GM13977 (cell line): ENCODE measurements at places on chromosomes 2 and 18.

GRCh38 chr2:160783474-160783873 is 289.9 kb upstream of the RBMS1 start:
- no peak for DNase-seq

DNA sequence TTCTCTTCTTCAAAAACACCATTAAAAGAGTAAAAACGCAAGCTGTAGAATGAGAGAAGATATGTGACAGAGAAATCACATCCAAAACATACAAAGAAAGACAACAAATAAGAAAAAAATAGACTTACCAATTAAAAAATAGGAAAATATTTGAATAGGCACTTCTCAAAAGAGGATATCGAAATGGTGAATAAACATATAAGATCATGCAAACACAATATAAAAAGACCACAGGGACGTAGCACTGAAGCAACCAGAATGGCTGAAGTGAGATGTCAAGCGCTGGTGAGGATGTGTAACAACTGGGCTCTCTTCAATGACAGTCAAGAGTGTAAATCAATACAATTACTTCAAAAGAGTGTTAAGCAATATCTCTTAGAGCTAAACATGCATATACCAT is 202.3 kb downstream of the ZBTB7C start:
- no peak for DNase-seq

DNA sequence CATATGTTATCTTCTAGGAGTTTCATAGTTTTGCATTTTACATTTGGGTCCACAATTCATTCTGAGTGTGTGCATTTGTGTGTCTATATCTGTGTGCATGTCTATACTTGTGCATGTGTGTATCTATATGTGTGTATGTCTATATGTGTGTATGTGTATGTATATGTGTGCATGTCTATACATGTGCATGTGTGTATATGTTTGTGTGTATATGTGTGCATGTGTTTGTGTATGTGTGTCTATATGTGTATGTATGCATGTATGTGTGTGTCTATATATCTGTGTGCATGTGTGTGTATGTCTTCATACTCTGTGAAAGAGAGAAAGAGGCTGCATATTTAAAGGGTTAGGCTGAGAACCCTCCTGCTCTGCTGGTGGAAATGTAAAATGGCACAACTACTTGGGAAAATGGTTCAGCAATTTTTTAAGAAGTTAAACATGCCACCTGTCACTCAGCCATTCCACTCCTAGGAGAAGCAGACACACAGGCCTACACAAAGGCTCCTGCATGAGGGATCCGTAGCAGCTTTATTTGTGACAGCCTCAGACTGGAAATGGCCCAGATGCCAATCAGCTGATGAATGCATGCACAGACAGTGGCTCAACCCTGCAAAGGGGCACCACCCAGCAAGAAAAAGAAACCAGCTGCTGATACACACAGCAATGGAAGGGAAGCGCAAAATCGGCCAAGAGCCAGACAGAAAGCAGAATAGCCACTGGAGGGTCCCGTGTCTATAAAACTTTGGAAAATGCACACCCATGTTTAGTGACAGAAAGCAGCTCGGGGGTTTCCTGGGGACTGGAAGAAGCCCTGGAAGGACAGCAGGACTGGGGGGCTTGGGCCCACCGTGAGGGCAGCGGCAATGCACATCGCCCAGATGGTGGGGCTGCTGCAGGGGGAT is 146.8 kb downstream of the SEPTIN10 start:
- DNase-seq: no peak

DNA sequence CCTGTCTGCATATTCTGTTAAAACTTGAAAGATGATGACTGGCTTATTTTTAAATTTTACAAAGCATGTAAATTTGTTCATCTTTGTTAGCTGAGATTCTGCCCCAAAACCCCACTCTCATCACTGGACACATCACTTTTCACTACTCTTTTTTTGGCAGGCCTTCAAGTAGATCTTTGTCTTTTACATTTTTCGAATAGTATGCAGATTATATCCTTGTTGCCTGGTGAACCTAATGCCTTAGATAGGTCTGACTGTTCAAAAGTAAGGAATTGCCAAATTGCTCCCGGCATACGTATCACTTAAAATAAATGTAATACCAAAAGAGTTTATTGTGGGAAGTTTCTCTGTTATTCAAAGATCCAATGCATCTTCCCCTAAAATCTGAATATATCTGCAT is 303.3 kb downstream of the XIRP2 start:
- DNase-seq: no peak

DNA sequence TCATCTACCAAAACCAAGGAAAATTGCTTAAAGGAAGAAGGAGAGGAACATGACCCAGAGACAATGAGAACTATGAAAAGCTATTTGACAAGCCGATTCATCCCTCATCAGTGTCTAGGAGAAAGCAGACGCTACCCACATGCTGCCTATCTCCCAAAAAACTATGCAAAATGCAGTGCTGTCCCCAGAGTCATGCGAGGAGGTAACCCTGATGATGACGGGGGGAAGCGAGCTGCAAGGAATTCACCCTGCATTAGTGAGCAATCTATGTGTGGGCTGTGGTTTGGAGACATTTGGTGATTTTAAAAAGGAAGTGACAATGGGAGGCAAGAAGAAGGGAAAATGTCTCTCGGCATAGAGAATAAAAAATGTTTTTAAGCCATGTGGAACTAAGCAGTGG is 472.7 kb downstream of the CMPK2 start:
- DNase-seq: no peak

DNA sequence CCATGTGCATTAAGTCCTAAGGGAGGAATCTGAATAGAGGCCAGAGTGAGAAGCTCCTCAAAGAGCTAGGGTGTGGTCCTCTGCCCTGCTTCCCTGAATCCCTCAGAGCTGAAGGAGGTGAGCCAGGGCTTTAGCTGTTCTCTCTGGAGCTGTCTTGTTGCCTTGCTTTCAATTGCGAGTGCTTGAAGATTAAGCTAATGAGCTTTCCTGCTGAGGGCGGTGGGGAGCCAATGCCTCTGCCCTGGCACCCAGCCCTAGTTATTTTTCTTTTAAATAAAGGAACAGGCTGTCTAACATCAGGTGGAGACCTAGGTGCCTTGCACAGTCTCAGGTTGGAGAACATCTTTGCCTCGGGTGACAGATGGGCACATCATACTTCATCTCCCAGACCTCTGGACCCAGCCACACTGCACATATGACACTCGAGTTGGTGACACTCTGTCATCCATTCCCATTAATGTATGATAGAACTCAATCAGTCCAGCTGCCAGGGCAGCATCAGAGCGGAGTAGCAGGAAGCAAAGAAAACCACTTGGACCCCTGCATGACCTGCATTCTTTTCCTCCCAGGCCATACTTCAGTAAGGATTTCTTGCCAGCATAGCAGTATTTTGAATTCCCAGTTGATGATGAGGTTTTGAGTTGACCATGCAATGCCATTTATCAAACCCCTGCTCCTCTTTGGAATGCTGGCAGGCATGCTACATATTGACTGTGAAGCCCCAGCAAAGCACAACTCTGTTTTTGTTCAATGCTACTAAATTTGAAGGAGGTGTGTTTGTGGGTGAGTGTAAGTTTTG is 292.7 kb downstream of the RNF144A start:
- no peak for DNase-seq

GRCh38 chr18:57863706-57864105 is 60.6 kb upstream of the ATP8B1 start:
- no peak for DNase-seq

- no peak for DNase-seq
Observed at GRCh38 chr2:230682546-230682945, 30.1 kb upstream of the CAB39 start.

- DNase-seq: no peak
Observed at GRCh38 chr2:236290742-236291425, 26.7 kb upstream of the ASB18 start.
